ENCODE measurements at places on chromosomes 6 and 20. TPM values are rescaled to one million over a fixed set of nuclear protein-coding genes. Genes with fewer than 3 reads are reported as not detected.
A peak's percentile ranks its signal among the peaks of the same experiment; 100 is the strongest.

DNA sequence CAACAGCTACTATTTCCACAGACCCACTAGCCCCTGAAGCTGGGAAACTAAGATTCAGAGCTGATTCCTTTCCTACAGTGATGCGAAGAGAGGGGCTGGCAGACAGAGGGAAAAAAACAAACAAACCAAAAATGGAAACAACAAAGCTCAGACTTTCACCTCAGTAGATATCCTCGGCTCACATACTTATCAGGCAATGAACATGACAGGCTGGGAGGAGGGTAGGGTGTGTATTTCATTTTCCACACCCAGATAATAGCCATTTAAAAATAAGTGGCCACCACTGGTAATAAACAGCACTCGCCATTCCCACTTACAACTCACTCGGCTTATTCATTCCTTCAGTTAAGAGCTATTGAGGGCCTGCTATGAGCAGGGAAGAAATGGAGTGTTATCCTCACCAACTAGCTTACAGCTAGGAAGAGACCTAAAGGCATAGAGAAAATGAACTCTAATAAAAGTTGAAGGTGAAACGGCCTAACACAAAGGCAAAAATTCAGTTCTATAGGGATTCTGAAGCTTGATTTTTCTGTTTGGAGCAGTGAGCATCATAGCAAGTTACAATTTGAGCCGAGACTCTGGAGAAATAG, 32.0 kb upstream of the SPTLC3 start:
- DNase-seq, result no peak

DNA sequence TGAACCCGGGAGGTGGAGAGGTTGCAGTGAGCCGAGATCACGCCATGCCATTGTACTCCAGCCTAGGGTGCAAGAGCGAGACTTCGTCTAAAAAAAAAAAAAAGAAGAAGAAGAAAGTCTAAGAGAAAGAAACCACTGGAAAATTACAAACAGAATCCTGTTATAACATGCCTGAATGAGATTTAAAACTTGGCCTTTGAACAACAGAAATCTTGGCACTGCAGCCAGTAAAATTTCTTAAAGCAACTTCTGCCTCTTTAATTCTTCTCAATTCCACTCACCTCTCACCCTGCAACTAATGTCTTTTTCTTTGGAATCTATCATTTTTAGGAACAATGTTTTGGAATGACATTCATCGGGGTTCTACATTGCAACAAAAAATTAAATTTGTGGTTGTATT, 26.3 kb downstream of the PM20D2 start:
- peak; percentile 63 for DNase-seq

Gene CNR1
- polyA plus RNA-seq, result 0.52 TPM

Gene ENPP5
- 3.3 TPM for polyA plus RNA-seq

GRCh38 chr6:93352604-93353003, 66.8 kb downstream of the EPHA7 start:
- DNase-seq, result no peak

- no peak for DNase-seq
Observed at GRCh38 chr6:118618676-118619377, 32.6 kb downstream of the CEP85L start.

DNA sequence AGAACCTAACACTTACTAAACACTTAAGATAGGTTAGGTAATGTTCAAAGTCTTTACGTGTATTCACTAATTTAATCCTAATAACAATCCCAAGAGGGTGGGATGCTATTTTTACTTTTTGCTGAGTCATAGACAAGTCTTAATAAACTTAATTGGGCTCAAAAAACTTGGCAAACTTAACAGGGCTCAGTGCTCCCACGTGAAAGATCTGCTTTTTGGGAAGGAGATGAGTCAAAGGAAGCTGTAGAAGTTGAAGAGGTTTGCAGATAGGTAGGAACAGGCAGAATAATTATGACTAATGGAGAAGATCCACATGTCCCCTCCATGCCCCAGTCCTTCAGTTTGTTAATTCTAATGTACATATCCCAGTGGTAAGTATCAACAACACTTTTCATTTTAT, 44.5 kb upstream of the STMND1 start:
- no peak for DNase-seq

DNA sequence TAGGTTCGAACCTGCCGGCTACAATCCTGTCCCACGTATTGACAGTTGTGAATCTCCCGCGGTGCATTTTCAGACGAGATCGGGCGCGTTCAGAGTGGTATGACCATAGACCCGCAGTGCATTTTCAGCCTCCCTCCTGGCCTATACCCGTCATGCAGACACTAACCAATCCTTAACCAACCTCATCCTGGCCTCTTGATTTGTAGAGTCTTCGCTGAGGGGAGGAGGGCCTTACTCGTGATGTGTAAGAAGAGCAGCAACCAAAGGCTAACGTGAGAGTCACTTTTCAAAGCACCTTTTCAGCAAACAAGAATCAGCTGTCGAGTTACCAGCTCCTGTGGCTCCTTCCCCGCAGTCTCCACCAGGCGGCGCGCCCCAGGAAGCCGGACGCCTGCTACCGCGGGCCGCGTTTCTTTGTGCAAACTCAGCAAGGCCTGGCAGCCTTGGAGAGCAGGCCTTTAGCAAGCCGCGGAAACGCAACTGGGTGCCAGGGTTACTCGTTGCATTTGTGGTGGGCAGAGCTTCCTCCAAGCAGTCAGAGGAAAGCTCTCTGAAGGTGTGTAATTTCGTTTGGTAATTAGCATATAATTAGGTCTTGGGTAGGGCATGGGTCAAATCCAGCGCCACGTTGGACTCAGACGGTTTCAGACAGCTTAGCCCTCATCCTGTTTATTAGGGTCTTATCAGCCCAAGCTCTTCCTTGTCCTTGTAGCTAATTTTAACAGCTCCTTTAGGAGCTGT, 139.8 kb downstream of the OR2B2 start:
- peak; percentile 83 for DNase-seq

Gene SLC2A4RG
- polyA plus RNA-seq, result 165 TPM

Gene WFDC5
- polyA plus RNA-seq, result not detected
